ENCODE measurements at places on chromosomes 4 and X.

DNA sequence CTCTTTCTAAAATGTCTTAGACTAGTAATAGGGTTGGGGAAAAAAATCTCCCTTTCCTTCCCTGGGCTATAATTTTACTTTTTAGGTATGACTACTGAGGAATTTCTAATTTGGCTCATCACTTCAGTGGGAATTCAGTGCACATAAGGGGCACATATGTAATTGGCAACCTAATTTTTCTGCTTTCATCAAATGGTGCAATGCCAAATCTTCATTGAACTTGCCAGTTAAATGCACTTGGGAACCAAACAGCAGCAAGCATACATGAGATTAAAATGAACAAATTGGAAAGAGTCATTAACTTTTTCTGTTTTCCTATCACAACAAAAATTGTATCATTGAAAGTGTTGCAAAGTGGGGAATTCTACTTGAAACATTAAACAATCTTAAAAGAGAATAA is 2.9 kb upstream of the CCSER1 start:
- DNase-seq = no peak

GRCh38 chrX:68912113-68912512 is 83.3 kb downstream of the EFNB1 start:
- no peak for DNase-seq

DNA sequence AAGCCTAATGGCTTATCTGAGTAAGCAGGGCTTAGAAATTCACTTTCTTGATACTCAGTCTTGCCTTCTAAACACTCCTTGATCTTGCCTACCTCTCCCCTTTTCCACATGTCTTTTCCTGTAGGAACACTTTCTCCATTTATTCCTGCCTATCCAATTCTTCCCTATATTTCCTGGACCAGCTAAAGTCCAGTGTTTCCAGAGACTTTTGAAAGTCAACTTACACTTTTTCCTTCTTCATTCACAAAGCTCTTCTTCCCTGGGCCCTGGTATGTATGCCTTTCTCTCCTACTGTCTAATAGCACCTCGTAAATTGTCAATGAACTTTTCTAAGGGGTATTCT is 20.6 kb downstream of the VSIG4 start:
- DNase-seq = no peak

DNA sequence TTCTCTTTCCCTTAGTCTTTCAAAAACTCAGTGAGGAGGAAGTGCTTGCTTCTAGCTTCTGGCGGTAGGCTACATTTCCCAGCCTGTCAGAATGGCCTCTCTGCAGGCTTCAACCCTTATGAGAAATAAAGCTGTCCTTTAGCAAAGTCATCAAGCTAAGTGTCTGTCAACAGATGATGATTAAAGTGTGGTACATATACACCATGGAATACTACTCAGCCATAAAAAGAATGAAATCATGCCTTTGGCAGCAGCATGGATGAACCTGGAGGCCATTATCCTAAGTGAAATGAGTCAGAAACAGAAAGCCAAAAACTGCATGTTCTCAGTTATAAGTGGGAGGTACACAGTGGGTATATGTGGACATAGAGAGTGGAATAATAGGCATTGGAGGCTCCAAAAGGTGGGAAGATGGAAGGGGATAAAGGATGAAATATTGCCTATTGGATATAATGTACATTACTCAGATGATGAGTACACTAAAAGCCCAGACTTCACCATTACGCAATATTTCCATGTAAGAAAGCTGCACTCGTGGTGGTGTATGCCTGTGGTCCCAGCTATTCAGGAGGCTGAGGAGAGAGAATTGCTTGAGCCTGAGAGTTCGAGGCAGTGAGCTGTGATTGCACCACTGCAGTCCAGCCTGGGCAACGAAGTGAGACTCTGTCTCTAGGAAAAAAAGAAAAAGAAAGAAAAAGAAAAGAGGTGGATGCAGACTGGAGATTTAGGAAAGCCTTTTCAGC is 7.9 kb downstream of the TRIM2 start:
- no peak for DNase-seq

DNA sequence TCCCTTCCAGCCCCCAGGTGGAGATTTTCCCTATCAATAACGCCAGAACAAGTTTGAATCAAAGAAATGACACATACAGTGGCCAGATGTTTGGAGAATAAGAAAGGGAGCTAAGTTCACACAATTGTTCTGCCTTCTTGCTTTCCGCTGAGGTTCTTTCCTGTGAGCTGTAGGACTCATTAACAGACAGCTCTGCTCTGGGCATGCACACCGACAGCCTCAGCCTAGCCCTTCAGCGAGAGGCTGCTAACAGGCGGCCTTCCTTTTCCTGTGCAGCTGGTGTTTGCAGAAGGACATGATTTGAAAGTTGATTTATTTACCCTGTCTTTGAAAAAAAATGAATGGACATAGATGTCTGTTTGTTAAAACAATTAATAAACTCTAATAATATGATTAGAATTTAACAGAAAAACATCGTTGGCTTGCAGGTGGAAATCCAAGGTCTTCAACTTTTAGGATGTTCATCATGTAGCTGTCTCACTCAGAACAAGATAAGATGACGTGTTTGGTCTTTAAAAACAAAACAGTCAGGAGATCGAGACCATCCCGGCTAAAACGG is 183.3 kb downstream of the KDR start:
- DNase-seq = no peak

DNA sequence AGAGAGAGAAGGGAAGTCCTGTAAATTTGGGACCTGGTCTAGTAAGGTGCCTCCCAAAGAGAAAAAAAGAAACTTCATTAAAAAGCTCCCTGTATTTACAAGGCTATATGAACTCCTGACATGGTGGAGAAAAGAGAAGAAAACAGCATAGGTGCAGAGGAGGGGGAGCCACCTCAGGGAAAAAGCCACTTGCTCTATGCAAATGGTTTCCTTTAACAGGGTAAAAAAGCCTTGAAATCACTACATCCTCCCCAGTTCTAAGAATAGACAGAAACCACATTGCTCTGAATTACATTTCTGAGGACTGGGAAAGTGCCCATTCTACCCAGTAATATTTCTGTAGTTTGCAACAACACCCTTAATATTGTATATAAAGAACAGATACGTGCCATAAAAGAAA is 165.5 kb downstream of the KLF8 start:
- no peak for DNase-seq

DNA sequence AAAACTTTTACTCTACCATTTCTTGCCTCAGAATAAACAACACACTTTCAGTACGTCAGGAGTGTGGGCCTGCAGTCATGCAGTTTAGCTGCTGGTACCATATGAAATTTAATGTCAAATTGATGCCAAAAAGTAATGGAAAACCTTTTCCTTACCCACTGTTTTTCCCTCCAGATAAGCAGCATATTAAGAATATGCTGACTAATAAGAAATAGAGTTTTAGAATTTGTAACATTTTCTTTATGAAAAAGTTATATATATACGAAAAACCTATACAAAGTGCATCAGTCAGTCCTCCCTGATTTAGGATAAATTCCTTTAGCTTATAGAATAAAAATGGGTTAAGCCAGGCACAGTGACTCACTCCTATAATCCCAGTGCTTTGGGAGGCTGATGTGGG is 206.8 kb upstream of the PPARGC1A start:
- no peak for DNase-seq

DNA sequence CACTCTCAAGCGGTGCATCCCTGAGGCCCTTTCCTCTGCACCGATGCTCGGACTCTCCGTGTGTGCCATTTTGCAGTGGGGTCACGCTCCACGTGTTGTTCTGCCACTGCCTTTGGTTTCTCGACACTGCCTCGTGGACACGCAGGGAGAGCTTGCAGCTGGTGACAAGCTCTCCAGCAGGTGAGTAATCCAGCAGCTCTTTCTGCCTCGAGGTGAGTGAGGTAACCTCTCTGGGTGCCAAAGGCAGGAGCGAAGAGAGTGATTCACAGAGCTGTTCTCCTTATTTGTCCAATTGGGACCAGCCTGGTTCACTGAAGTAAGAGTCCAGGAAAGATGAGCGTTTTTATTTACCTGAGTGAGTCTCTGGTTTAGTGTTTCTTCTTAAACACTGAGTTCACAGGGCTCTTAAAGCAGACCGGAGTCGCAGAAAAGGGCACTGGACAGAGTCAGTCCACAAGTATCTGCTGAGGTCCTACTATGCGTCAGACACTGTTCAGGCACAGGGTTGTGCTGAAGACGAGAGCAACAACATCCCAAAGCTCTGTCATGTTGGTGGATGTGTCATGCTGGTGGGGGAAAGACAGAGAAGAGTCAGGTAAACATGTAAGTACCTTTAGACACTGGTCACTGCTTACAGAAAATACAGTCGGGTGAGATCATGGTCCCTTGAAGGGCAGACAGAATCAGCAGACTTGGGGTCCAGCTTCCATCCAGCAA is 61.8 kb downstream of the FHDC1 start:
- DNase-seq = no peak

- no peak for DNase-seq
These were observed 151.0 kb downstream of the TMEM164 start for GRCh38 chrX:110153896-110154295.

DNA sequence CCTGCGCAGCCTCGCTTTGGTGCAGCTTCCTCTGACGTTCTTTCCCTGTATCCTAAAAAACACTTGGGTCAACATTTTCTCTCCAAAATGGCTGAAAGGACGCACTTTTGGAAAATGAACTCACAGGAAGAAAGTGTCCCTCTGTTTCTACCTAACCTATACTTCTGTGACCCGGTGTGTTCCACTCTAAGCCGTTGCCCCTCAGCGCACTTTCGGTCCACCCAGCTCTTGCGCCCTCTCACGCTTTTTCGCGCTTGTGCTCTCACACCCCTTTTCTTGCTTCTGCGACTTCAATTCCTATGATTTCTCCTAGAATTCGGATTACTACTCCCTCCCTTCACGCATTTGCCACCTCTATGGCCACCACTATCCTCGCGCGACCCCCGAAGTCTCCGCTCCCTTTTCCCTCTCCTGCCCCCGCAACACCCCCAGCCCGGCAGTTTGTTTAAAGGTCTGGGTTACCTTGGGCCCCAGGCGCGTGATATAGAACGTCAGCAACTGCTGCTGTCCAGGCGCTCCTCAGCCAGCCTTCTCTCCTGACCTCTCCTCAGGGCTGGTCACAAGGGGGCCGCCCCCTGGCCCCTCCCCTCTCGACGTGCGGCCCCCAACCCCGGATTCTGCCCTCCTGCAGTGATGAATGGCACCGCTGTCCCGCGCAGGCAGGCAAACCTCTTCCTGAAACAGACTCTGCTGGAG is at the start of gene USP51:
Gene USP51, minus strand, starts transcription at position 535 of the 696 bp plus-strand sequence. CDS start 909 bp downstream, outside the sequence.
- DNase-seq = no peak

DNA sequence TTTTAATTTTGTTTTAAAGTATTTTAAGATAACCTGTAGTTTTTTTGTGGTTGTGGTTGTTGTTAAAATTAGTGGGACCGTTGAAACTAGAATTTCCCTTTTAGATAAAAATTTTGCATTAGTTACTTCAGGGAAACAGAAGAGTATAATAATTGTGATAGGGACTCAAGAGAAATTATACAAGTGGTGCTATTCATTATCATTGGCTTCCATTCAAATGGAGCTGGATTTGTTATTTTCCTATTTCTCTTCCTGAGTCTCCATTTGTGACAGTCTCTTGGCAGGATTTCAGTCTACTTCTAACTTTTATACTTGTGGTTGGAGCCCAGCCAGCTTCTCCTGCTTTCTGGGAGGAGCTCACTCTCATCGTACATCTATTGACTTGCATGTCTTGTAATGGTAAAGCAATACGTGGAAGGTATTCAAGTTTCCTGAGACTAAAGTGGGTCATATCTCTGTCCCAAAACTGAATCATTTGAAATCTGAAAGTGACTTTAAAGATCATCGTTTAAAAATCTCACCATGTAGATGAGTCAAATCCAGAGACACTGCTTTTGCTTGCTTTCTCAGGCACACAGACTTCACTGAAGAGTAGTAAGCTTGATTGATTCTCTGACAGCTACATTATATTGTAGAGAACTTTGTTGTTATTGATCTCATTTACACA is 155.8 kb downstream of the RPA4 start:
- DNase-seq = no peak

GRCh38 chr4:4554234-4554633 is 12.4 kb upstream of the STX18 start:
- no peak for DNase-seq

- no peak for DNase-seq
These were observed 173.7 kb downstream of the PABPC4L start for GRCh38 chr4:134027931-134028330.

GRCh38 chr4:79651456-79651855 is 243.4 kb upstream of the GK2 start:
- DNase-seq = no peak

GRCh38 chrX:68372665-68373064 is 60.6 kb downstream of the OPHN1 start:
- no peak for DNase-seq

- DNase-seq = no peak
These were observed 761 bp downstream of the FGFRL1 start for GRCh38 chr4:1012034-1012739.

DNA sequence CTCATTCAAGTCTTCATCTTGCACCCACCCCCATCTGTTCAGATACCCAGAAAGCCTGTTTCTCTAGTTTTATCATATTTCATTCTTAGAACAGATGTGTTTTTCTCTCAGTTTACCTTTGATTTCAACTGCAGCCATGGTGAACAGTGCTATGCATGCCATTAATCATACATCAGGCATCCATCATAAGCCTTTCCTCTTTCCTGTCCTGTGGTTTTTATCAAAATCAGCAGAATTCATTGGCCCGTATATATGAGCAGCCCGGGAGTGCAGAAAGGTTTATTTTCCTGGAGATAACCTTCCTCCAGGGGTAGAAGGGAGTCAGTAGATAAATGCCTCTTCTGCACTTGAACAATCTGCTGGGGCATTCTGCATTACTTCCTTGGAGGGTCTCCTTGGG is 65.7 kb downstream of the IL21 start:
- no peak for DNase-seq

DNA sequence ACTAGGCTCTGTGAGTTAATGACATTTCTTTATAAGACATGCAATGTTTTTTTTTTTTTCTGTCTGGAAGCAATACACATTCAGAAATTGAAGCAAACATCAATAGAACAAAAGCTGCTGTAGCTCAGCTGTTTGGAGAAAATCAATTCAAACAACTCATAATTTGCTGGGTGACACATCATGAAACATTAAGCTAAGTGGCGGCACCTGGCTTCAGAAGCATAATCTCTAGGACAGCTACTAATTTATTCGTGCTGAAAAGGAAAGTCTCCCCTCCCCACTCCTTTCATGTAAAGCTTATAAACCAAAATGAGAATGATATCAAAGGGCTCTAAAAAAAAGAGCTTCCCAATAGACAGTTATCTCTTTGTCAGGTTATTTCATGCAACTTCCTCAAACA is 73.9 kb downstream of the LUZP4 start:
- no peak for DNase-seq

- no peak for DNase-seq
These were observed 498.3 kb upstream of the INTU start for GRCh38 chr4:127134490-127134889.

DNA sequence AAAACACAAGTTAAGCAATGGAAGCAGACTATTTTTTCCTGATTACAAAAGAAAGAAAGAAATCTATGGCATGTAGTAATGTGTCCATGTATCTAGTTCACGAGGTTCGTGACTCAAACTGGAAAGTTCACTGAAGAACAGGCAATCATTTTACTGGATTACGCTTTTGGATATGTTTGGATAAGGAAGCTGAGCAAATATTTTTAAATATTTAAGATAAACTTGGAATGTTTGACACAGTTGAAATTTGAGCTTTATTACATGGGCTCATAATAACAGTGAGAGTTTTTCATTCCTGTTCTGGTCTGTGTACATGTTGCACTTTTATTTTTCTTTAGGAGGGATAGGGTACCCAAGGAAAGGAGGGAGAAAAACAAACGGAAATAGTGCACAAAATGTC is 244.2 kb upstream of the GK2 start:
- no peak for DNase-seq

All from stimulated activated CD8-positive, alpha-beta memory T cell treated with anti-CD3 and anti-CD28 coated beads, Interleukin-4, amount 100 ng/mL, for 1 hour (primary cell).